CD4-positive, alpha-beta memory T cell (primary cell): ENCODE measurements at places on chromosomes 3 and 15.

- no peak for DNase-seq
Measured at GRCh38 chr15:64507845-64508244, 47.5 kb downstream of the ZNF609 start.

- DNase-seq, result no peak
Measured at GRCh38 chr15:77575203-77575934, 57.3 kb downstream of the LINGO1 start.

GRCh38 chr3:87626546-87626945, 350.2 kb upstream of the POU1F1 start:
- no peak for DNase-seq

DNA sequence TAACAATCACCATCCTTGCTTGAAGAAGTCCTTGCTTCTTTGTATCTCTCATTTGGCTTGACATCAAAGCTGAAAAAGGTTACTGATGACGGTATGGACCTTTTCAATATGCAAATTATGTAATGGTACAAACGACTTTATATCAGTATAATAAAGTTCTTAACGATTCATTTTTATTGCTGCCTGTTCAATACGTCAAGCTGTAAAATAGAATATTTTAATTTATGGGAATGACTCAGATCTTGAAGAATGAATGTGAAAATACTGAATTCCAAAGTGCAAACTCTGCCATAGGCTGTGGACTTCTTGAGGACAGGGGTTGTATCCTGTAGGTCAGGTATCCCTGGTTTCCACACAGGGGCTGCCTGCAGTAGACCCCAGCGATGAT, 156.2 kb downstream of the PLCL2 start:
- no peak for DNase-seq
